ENCODE measurements at places on chromosomes 1 and 21.
A peak's percentile ranks its signal among the peaks of the same experiment; 100 is the strongest.

GRCh38 chr1:13901039-13901438 lies 201.1 kb downstream of the PRDM2 start:
- no peak for DNase-seq

- DNase-seq: no peak
Observed at GRCh38 chr1:151593730-151594129, 18.1 kb upstream of the SNX27 start.

DNA sequence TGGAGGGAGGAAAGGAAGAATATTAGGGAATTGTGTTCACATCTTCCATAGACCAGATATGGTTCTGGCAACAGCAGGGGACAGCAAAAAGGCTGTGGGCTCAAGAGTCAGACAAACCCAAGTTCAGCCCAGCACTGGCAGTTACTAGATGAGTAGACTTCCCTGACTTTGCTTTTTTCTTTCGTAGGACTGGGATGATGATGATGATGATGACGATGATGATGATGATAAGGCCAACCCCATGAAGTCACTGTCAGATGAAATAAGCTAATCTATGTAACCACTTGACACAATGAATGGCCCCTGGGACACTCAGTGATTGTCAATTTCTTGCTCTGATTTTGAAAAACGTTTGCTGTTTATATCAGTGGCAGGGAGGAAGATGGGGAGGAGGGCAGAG lies 109.6 kb downstream of the TNR start:
- no peak for DNase-seq

GRCh38 chr21:26710155-26710554 lies 135.1 kb downstream of the ADAMTS1 start:
- no peak for DNase-seq

- DNase-seq: peak; percentile 98
Observed at GRCh38 chr1:213231795-213232231, 180.8 kb downstream of the RPS6KC1 start.

GRCh38 chr1:228212415-228212965 lies 4.6 kb downstream of the OBSCN start:
- no peak for DNase-seq

DNA sequence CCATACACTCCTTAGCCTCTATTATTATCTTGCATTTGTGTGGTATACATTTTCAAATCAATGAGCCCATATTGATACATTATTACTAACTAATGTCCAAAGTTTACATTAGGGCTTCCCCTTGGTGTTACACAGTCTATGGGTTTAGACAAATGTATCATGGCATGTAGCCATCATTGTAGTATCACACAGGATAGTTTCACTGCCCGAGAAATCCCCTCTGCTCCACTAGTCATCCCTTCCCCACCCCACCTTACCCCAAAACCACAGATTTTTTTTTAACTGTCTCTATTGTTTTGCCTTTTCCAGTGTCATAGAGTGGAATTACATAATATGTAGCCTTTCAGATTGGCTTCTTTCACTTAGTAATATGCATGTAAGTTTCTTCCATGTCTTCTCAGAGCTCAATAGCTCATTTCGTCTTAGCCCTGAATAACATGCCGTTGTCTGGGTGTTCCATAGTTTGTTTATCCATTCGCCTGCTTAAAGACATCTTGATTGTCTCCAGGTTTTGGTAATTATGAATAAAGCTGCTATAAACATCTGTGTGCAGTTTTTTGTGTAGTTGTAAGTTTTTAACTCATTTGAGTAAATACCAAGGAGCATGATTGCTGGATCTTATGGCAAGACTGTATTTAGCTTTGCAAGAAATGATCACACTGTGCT lies 86.4 kb upstream of the LYST start:
- no peak for DNase-seq

GRCh38 chr1:195075973-195076372 lies 1532.3 kb downstream of the KCNT2 start:
- no peak for DNase-seq

DNA sequence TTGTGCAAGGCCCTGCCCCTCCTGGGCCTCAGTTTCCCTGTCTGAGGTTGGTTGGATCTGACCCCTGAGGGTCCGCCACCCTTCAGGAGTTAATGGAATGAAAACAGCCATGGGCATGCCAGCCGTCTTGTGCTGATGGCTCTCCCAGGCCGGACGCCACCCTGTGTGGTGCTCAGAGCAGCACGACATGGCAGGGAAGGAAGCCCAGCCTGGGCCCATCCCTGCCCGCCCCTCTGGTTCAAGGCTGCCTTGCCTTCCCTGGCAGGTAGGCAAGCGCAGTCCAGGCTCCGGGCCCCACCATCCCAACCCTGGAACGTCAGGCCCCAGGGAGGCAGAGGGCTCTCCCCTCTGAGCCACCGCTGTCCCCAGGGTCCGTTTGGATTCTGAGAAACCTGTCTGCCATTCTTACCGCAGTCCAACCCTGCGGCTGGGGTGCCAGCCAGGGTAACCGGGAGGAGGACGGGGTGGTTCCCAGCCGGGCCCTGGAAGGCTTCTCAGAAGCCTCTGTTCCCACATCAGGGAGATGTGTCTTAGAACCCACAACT lies 108.5 kb upstream of the IFFO2 start:
- DNase-seq: no peak

GRCh38 chr21:27139526-27139925 lies 172.6 kb upstream of the ADAMTS5 start:
- no peak for DNase-seq

DNA sequence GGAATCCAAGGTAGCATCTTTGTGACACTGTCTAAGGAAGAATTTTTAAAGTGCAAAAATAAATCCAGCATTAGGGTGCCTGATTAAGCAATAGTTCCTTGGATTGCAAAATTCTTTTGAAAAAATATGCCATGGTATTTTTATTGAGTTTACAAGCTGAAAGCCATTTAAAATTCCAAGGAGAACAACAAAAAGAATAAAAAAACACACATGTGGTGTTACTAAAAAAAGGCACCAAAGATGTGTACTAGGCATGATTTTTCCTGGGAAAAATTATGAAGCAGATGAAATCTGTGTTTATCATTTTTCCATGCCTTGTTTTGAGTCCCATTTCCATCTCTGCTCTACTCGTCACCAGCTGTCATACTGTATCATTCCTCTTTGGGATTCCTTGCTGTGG lies 157.0 kb upstream of the ZNHIT6 start:
- no peak for DNase-seq

GRCh38 chr1:174116042-174116441 lies 43.3 kb upstream of the RABGAP1L start:
- DNase-seq: no peak

DNA sequence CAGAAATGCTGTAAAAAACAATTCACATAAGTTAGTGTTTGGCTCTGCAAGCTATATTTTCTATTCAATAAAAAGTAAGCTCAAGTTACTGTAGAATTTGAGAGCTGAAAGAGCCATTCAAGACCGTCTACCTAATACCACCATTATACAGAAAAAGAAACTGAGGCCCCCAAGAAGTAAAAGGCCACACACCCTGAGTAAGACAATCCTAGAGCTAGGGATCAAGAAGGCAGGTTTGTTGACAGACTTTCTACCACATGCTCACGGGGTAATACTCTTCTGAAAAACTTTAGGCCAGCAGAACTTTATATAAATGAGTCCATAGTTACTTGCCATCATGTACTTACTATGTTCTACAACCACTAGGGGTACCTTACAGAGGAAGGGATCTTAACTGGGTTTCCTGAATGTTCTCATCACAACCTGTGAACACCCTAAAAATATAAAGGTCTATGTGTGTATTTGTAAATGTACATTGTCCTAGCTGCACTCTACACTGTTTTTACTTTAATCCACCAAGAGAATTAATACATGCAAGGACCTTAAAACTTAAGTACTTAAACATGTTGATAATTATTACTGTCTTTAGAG lies 2.7 kb downstream of the PSMG1 start:
- DNase-seq: no peak

- DNase-seq: no peak
Observed at GRCh38 chr1:160624464-160624863, 22.4 kb downstream of the SLAMF1 start.

DNA sequence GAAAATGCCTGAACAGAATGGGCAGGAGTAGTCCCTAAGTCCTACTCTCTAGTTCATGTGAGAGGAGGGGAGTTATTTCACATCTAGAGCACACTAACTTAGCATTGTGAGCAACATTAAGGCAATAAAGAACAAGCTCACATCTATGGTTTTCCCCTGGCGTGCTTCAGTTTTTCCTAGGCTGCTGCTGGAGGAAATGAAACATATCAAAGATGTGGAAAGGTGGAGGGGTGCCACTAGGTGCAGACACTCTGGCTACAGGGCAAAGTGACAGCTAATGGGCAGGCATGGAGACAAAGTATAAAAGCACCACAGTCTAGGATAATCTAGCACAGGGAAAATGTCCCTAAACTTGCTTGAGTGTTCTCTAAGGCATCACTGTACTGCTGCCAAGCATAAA lies 82.2 kb downstream of the TPR start:
- DNase-seq: no peak

DNA sequence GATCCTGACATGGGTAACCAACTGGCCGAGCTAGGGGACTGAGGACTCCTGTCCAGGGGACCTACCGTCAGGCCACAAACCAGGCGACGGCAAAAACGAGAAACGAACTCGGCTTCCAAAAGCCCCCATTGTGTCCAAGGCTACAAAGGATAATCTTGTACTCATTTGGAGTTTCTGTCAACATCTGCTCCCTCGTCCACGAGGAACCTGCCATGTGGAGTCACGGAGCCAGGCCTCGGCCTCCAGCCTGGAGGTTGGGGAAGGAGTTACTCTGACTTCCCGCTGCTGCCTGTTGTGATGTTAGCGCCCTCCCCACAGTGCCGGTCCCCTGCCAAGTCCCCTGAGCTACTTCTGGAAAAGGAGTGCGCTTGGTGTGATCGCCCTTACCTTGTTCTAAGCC lies 7.3 kb downstream of the KRTAP10-1 start:
- DNase-seq: no peak

DNA sequence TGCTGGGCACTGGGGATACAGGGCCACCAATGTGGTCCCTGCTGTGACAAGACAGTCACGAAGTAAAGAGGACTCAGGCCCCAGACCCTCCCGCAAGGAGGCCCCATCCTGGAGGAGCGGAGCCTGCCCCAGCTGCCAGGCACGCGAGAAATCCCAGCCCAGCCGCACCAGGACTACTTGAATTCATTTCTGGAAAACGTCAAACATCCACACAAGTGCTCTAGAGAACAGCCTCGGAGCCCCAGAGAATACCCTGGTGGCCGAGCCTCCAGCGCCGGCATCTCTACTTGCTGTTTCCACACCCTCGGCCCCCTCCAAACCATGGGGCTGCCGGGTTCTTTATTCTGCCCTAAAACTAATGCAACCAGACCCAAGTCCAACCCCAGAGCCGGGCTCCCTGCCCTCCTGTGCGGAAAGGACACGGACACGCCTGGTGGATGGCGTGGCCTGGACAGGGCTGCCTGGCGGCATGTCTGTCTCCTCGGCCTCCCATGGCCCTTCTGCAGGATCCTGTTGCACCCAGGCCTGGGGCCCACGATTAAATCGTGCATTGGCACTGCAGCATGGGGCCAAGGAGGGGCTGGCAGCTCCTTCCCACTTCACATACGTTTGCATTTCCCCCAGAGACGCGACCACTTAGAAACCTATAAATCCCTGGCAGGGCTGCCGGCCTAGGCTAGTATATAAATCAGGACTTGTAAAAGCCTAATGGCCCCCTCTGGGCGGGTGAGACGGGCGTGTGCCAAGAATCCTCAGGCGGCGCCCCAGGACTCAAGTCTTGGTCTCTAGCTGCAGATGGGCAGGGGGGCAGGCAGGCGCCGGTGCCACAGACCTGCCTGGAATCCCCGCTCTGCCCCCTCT lies 41.2 kb downstream of the DMRTB1 start:
- no peak for DNase-seq

GRCh38 chr1:212981571-212982328 lies 31.4 kb downstream of the VASH2 start:
- DNase-seq: peak; percentile 77

DNA sequence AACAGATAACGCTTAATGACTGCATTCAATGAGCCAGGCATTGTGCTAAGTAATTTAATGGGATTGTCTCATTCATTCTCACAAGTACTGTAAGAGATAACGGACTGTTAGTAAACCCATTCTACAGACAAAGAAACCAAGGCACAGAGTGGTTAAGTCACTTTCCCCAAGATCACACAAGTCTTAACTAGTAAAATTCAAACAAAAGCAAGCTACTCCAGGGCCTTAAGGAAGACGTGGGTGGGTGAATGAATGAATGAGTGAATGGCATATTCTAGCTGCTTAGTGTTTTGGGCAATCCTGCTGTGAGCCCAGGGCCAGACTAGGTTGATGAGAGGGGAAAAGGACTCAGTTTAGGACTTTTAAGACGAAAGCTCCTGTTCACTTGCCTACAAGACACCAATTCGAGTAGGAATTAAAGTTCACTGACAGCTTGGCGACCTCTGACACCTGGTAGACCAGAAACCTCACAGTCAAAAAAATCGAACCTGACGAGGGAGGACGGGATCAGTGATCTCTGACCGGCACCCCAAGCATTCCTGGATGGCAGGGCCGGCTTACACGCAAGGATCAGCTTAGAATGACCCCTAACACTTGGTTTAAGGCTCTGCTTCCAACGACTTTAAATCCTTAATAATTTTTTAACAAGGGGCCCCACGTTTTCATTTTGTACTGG lies 557 bp downstream of the EMC1 start:
- no peak for DNase-seq

GRCh38 chr1:236091933-236092318 lies 27.0 kb upstream of the NID1 start:
- DNase-seq: no peak

DNA sequence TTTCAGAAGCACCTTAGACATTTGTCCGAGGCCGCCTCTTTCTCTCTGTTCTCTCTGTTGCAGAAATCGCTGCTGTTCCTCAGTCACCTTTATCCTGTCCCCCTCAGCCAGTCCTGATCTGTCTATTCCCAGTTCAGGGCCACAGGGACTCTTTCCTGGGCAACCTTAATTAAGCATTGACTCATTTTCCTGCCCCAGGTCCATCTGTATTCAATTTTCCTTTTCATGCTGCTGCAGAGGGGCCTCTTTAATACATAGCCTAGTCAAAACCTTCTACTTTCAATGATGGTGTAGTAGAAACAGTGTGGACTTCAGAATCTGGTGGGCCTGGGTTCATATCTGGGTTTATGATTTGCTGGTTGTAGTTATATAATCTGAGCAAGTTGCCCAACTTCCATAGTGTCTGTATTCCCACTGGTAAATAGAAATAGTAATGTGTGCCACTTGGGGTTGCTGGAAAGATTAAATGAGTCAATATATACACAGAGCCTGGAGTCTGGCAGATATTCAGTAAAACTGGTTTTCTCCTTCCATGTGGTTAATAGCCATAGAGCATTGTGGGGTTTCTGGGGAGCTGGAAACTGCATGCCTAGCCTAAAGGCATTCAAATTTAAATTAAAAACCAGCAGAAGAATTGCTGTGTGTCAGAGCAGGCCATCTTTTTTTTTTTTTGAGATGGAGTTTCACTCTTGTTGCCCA lies 4.5 kb downstream of the TRAF5 start:
- no peak for DNase-seq

DNA sequence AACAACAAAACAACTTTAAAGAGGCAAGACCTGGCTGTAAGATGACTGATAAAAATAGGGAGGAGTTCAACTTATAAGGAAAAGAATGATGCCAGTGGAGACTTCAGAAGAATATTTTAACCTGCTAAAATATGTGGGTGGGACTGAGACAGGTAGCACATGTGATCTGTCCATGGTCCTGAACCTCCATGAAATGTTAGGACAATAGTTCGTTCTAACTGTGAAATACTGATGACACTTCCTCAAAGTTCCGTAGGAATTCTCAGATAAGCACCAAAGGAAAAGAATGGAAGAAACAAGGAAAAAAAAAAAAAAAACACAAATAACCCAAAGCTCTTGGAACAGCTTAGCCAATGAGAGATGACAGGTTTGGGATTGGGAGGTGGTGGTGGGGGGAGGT lies 44.7 kb downstream of the CDC42BPA start:
- DNase-seq: peak; percentile 35

GRCh38 chr1:218521414-218522169 lies 176.5 kb downstream of the TGFB2 start:
- DNase-seq: peak; percentile 60
